Right hindlimb (tissue), 1 donor: ENCODE measurements at places on chromosomes 4 and X.

- no peak for DNase-seq
These were observed 287.5 kb downstream of the CAMK2D start for GRCh38 chr4:113474017-113474416.

GRCh38 chrX:9995855-9996339, 28.7 kb downstream of the CLDN34 start:
- peak; percentile 75 for DNase-seq

GRCh38 chr4:39302901-39303300, 63.3 kb downstream of the RFC1 start:
- DNase-seq = no peak

- no peak for DNase-seq
These were observed 22.3 kb downstream of the MORF4L2 start for GRCh38 chrX:103663981-103664762.

GRCh38 chr4:4641661-4642495, 100.0 kb upstream of the STX18 start:
- DNase-seq = no peak

GRCh38 chr4:125266901-125267604, 47.7 kb upstream of the FAT4 start:
- DNase-seq = no peak

GRCh38 chr4:173420801-173421200, 21.9 kb upstream of the SCRG1 start:
- DNase-seq = no peak

DNA sequence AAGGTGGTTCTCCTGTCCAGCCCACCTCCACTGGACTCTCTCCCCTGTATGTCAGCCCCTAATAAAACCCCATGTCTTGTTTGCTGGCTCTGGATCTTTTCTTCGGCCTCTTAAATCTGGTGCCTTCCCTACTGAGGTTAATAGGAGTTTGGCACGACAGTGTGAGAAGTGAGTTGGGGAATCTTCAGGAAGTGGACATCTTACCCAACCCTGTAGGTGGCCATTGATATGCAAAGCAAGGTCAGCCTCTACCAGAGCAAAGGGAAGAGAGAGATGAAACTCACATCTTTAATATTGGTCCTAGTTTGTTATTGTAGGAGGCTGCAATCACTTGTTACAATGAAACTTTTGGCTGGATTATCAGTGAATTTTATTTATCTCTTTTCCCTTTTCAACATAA, 111.7 kb downstream of the CHRDL1 start:
- no peak for DNase-seq

GRCh38 chr4:81398379-81398778, 73.3 kb downstream of the RASGEF1B start:
- no peak for DNase-seq

DNA sequence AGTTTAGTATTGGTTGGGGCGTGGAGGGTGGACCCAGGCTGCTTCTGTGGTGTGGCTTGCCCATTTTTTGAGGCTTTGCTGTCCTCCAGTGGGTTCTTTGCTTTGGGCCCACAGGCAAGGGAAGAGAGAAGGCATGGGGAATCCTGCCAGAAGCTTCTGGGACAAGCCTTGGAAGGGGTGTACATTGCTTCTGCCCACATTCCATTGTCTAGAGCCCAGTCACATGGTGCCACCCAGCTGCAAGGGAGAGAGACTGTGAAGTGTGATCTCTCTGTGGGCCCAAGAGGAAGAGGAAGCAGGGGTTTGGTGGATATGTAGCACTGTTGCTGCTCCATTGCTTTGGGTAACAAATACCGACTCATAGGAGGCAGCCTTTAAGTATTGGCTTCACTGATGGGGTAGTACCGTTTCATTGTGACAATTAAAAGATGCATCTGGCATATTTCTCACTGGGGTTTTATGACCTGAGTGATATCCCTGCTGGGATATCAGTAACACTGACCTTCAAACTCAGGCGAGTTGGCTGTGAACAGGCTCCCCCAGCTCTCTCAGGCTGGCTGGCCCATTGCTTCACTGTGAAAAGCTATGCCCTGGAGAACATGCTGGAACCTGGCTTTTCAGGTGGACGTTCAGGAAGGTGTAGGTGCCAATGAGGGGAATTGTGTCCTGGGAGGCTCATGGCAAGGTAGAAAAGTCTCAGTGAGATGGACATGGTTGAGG, 85.9 kb downstream of the CLDN34 start:
- no peak for DNase-seq

GRCh38 chrX:24566240-24566639, 80.9 kb downstream of the PCYT1B start:
- DNase-seq = no peak

- DNase-seq = peak; percentile 28
These were observed 17.2 kb upstream of the SCRG1 start for GRCh38 chr4:173415885-173416653.

DNA sequence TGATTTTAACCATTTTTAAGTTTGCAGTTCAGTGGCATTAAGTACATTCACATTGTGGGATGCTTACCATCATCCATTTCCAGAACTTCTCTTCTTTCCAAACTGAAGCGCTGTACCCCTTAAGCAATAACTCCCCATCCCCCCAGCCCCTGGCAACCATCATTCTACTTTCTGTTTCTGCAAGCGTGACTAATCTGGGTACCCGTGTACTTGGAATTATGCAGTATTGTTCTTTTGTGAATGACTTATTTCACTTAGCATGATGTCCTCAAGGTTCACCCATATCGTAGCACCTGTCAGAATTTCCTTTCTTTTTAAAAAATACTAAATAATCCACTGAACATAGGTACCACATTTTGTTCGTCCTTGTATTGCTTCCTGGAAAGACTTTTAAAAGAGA, 32.9 kb downstream of the USP9X start:
- no peak for DNase-seq

- peak; percentile 28 for DNase-seq
These were observed 334.9 kb upstream of the ADGRL3 start for GRCh38 chr4:60865273-60865672.

DNA sequence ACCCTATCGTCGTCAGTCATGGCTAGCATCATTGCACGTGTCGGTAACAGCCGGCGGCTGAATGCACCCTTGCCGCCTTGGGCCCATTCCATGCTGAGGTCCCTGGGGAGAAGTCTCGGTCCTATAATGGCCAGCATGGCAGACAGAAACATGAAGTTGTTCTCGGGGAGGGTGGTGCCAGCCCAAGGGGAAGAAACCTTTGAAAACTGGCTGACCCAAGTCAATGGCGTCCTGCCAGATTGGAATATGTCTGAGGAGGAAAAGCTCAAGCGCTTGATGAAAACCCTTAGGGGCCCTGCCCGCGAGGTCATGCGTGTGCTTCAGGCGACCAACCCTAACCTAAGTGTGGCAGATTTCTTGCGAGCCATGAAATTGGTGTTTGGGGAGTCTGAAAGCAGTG, 1.6 kb downstream of the ZCCHC12 start:
- no peak for DNase-seq

DNA sequence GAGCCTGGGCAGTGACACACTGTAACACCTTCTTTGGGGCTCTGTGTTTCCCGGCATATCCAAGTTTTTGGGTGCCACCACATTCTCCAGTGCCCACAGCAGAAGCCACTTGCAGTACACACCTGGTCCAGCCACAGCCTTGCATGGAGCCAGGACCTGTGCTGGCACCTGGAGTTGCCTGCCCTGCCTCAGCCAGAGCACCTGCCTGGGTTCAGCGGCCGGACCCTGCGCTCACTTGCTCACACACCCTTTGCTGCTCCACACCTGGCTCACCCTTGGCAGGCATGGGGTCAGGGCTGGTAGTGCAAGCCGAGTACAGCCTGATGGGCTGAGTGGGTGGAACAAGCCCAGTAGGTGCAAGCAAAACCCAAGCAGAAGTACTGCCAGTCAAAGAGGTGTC, 1511.1 kb downstream of the TECRL start:
- no peak for DNase-seq

DNA sequence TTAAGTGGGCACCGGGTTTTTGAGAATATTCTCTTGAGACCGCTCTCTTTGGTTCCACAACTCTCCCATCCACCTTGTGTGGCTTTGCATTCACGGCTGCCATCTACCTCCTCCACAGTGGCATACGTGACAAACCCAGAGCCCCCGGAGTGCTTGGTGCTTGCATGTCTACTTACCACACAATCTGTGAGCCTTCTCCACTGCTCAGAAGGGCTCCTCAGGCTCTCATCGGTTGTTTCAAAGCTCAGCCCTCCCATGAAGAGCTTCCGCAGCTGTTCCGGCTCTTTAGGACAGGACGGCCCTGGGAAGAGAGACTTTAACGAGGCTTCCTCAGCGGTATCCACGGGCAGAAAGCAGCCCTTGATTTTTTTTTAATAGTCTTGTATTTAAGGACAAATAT, 167.6 kb upstream of the ANK2 start:
- DNase-seq = peak; percentile 35

- no peak for DNase-seq
These were observed 165.7 kb downstream of the BANK1 start for GRCh38 chr4:101956068-101956825.

GRCh38 chrX:108235986-108236385, 144.4 kb downstream of the ATG4A start:
- DNase-seq = no peak

- DNase-seq = no peak
These were observed 40.3 kb upstream of the TFDP3 start for GRCh38 chrX:133258481-133258880.

GRCh38 chr4:42048394-42048793, 58.1 kb downstream of the SLC30A9 start:
- DNase-seq = no peak

GRCh38 chr4:128341634-128342033, 54.0 kb upstream of the PGRMC2 start:
- DNase-seq = no peak

GRCh38 chr4:2402941-2403340, 15.5 kb downstream of the ZFYVE28 start:
- no peak for DNase-seq

- no peak for DNase-seq
These were observed 333.0 kb downstream of the DCHS2 start for GRCh38 chr4:154158361-154159155.

GRCh38 chrX:117508021-117508420, 608.6 kb downstream of the KLHL13 start:
- no peak for DNase-seq

DNA sequence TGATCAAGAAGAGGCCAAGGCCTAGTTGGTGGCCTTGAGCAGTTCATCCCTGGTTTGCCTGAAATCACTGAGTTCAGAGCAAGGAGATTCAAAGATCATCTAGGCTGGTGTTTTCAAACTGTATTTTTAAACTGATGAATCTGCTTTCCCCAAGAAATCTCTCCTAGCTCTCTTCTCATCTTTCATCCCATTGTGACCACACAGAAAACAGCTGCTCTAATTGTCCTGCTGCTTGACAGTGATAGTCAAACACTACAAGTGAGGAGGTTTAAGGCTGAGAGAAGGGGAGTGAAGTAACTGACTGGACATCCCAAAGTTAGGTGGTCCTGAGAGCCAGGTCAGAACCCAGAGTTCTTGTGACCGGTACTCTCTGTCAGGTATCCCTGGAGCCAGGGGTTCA, 91.5 kb downstream of the LNX1 start:
- no peak for DNase-seq

- DNase-seq = no peak
These were observed 358.3 kb downstream of the GABRG1 start for GRCh38 chr4:45765521-45765920.

GRCh38 chr4:54228056-54228527, 1.0 kb upstream of the PDGFRA start:
- DNase-seq = peak; percentile 92

DNA sequence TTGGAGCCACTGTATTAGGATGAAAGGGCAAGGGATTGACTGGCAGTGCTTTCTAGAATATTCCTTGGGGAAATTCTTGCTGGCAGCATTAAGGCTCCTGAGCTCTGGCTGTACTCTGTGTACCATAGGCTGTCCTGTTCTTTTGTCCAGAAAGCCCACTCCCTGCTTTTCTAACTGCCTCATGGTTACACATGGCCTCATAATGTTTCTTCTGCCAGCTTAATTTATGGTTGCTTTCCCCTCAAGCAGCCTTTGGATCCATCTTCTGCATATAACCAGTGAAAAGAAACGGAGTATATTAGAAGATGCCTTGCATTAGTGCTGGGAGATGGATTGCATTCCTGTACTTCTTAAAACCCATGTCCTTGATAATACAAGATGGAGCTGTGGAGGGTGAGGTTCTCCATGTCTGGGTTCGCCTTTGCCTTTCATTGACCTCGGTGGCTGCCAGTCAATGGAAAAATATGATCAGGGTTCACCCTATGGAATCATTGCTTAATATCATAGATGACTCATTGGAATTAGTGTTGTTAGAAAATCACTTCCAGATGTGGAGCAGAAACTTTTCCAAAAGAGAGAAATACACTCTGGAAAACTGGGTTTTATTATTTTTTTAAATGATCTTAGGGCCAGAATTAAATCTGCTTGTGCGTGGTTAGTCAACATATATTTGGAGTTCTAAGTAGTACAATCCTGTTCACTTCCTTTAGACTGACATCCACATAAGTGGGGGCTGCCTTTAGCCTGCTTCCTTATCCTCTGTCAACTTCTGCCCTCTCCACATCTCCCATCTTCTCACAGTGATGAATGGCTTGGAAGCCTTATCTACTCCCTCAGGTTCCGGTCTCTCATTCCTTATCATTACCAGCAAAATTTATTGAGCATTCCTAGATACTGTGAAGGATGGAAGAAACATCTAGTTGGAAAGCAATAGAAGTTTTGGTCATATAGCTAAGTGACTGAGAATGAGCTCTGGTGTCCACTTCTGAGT, 24.9 kb downstream of the DOCK11 start:
- peak; percentile 54 for DNase-seq

DNA sequence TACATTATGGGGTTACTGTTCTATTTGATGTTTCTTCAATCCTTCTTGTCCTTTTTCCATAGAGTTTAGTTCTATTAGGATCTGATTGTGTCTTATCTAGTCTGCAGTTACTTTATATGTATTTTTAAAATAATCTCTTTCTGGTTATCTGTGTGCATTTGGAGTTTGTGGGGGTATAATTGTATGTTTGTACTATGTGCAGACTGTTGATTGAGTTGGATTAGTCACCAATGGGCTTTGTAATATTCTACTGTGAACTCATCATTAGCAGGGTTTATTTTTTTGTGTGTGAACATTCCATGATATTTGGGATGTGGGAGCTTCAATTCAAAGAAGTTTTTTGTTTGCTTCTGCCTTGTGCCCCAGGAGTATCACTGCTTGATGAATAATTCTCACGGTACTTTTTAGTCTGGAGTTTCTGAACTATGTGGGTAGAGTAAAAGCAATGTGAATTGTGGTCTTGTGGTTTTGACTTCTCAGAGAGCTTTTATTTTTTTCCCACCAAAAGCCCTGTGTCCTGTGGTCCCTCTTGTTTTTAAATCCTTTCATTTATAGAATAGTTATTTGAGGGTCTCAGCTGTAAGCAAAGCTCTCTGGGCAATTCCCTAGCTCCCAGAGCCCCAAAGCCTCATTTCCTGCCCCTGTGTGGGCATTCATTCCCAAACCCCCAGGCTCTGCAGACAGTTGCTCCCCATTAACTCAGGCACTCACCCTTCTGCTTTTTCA, 127.8 kb downstream of the PHKA2 start:
- no peak for DNase-seq

DNA sequence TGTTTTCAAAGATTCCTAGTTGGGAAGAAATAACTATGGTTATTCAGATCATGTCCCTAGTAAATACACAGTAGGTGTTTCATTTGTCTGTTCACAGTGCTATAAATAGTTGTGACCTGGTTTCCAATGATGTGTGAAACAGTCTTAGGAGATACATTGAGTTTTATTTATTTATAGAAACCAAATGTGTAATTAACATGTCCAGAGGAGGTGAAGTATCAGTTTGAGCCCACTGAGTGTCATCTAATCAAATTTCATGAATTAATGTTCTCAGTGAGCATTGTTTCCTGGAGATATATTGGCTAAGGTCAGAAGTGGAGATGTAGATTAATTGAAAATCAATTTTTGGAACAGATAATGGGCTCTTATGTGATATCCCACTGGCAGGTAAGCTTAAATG, 996.3 kb downstream of the FSTL5 start:
- DNase-seq = no peak

GRCh38 chr4:139852612-139853269, 187.1 kb downstream of the MGST2 start:
- no peak for DNase-seq
